ENCODE measurements at places on chromosomes 11 and 22.

DNA sequence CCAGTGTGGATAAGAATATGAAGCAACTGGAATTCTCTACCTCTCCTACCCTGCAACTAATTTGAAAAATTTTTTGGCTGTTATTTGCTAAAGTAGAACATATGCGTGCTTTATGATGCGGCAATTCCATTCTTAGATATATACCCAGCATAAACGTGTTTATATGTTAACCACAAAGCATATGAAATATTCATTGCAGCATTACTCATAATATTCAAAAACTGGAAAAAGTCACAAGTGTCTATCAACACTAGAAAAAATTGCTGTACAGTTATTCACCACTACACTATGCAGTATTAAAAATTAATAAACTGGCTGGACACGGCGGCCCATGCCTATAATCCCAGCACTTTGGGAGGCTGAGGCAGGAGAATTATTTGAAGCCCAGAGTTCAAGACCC lies 226.4 kb downstream of the LUZP2 start:
- H3K27me3 ChIP-seq = no peaks in the 10 kb centered on the region
- no peaks in the 10 kb centered on the region for H3K36me3 ChIP-seq
- no peaks in the 10 kb centered on the region for H3K4me1 ChIP-seq
- no peak for ATAC-seq

GRCh38 chr11:58334708-58335107 lies 24.2 kb downstream of the OR5B17 start:
- H3K27me3 ChIP-seq = no peaks in the 10 kb centered on the region
- no peak overlapping the region for H3K27ac ChIP-seq
- no peaks in the 10 kb centered on the region for H3K4me1 ChIP-seq
- no peak overlapping the region for H3K4me3 ChIP-seq
- H3K36me3 ChIP-seq = no peaks in the 10 kb centered on the region

- no peaks in the 10 kb centered on the region for H3K4me1 ChIP-seq
- H3K36me3 ChIP-seq = no peaks in the 10 kb centered on the region
- no peak overlapping the region for H3K4me3 ChIP-seq
- H3K27me3 ChIP-seq = peaks cover 87% of the 10 kb centered on the region
Measured at GRCh38 chr11:17735818-17736578, 1.4 kb downstream of the KCNC1 start.

GRCh38 chr11:34468209-34468841 lies 29.6 kb downstream of the CAT start:
- H3K4me3 ChIP-seq = no peak overlapping the region
- no peaks in the 10 kb centered on the region for H3K27me3 ChIP-seq
- H3K27ac ChIP-seq = no peak overlapping the region
- H3K36me3 ChIP-seq = peaks cover 25% of the 10 kb centered on the region
- no peak for ATAC-seq

GRCh38 chr11:119318240-119319135 lies 1.6 kb upstream of the MCAM start:
- peak overlapping the region; percentile 87 for H3K4me3 ChIP-seq
- no peaks in the 10 kb centered on the region for H3K27me3 ChIP-seq
- ATAC-seq = peak; percentile 40
- H3K36me3 ChIP-seq = peaks cover 15% of the 10 kb centered on the region
- peaks cover 12% of the 10 kb centered on the region for H3K4me1 ChIP-seq

DNA sequence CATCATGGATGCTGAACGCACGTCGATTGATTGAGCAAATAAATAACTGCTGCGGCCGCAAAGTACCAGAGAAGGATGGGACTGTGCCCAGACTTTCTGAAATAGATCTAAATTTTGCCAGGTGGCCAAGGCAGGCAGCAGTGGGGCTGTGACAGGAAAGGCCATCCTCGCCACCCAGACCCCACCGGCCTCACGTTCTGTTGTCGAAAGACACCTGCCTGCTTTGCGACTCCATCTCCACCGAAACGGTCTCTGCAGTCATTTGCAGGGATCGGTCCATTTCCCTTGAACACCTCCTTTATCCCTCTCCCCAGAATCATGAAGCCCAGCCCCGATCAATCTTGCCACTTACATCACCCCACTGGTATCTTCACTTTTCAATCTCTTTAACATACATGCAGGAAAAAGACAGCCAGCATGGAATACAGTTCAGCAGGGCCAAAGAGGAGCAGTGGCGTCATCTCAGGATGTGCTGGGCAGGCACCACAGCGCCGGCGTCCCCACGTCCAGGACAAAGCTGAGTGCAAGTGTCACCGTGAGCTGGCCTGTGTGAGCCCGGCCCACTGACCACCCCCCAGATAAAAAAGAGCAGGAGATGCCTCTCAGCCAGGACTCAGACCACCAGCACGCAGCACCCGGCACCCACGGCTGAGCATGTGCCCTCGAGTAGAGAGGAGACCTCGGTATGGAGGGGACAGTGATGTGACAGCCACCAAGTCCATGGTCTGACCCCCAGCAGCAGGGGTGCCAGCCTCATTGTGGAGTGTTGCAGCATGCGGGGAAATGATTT lies 610.3 kb downstream of the TBC1D22A start:
- no peak for ATAC-seq
- no peak overlapping the region for H3K4me3 ChIP-seq
- no peaks in the 10 kb centered on the region for H3K36me3 ChIP-seq
- H3K27me3 ChIP-seq = peaks cover 82% of the 10 kb centered on the region
- no peak overlapping the region for H3K27ac ChIP-seq
- no peaks in the 10 kb centered on the region for H3K4me1 ChIP-seq

- ATAC-seq = peak; percentile 80
- H3K4me1 ChIP-seq = no peaks in the 10 kb centered on the region
- no peaks in the 10 kb centered on the region for H3K36me3 ChIP-seq
- H3K27me3 ChIP-seq = peaks cover 17% of the 10 kb centered on the region
- no peak overlapping the region for H3K4me3 ChIP-seq
Measured at GRCh38 chr22:33049119-33049729, 9.0 kb downstream of the SYN3 start.

GRCh38 chr11:67564230-67564629 lies 19.4 kb upstream of the GSTP1 start:
- ATAC-seq = no peak
- no peak overlapping the region for H3K4me3 ChIP-seq
- H3K27ac ChIP-seq = no peak overlapping the region
- no peaks in the 10 kb centered on the region for H3K36me3 ChIP-seq
- H3K27me3 ChIP-seq = peaks cover 6% of the 10 kb centered on the region

- no peak for ATAC-seq
- no peak overlapping the region for H3K27ac ChIP-seq
- H3K4me3 ChIP-seq = no peak overlapping the region
- H3K4me1 ChIP-seq = no peaks in the 10 kb centered on the region
- H3K36me3 ChIP-seq = no peaks in the 10 kb centered on the region
- peaks cover 65% of the 10 kb centered on the region for H3K27me3 ChIP-seq
Measured at GRCh38 chr22:47618180-47619010, 855.9 kb downstream of the TBC1D22A start.

DNA sequence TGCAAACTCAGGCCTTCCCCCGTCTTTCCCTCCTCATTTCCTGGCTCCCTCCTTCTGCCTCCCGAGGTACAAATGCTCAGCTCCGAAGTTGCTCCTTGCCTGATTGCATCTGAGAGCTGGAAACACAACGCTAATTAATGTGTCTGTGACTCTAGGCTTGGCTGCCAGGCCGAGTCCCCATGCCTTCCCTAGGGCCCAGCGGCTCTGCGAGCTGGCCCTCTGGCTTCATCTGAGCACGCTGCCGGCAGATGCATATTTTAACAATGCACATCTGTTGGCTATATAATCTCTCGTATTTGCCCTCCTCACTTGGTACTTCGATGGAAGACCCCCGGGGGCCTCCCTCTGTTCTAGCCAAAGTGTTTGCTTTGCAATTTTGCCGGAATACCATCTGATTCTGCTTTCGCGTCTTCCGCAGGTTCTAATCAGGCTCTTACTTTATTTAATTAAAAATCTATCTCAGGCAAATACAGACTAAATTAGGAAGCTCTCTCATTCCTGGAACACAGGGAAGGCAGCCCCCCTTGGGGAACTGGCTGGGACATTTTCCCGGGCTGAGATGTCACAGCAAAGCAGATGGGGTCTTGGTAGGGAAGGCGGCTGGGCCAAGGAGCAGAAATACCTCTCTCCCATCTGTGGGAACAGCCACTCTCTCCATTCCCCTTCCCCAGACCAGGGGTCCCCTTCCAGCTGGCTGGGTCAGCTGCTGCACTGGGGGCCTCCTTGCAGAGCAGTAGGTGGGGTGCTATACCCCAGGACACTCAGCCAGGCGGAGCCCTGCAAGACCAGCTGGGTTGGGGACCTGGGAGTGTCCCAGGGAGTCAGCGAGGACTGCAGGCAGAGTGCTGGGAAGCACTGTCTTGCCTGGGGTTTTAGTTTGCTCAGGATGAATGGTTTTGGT lies 162.8 kb downstream of the ST3GAL4 start:
- no peak overlapping the region for H3K4me3 ChIP-seq
- no peaks in the 10 kb centered on the region for H3K4me1 ChIP-seq
- no peak for ATAC-seq

DNA sequence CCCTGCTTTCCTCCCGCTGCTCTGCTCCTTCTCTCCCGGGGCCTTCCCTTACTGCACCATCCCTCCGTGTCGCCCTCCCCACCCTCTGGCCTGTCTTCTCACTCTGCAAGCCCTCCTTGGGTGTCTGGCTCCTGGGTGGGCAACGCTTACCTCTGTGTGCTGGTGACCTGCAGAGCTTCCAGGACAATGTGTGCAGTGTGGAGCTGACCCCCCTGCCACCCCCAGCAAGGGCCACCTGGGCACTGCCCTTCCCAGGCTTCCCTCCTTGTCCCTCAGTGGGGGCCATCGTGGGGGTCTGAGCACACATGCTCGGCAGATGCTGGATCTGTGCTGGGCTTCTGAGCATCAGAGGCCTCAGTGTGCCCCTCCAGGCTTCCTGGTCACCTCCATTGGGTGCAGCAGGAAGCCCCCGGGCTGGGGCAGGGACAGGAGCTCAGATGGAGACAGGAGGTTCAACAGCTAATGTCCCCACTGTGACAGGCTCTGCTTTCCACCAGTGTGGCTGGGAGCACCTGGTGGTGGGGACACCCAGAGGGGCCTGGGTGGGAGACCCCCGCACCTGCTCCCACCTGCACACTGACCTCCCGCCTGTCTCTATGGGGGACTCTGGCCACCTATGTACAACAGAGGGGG lies 7.8 kb upstream of the BRSK2 start:
- no peak for ATAC-seq
- no peaks in the 10 kb centered on the region for H3K27me3 ChIP-seq
- H3K4me3 ChIP-seq = no peak overlapping the region
- peaks cover 3% of the 10 kb centered on the region for H3K4me1 ChIP-seq

GRCh38 chr22:17710023-17710422 lies 64.2 kb downstream of the BID start:
- peaks cover 10% of the 10 kb centered on the region for H3K4me1 ChIP-seq
- no peaks in the 10 kb centered on the region for H3K27me3 ChIP-seq
- no peak overlapping the region for H3K4me3 ChIP-seq
- no peaks in the 10 kb centered on the region for H3K36me3 ChIP-seq

GRCh38 chr22:37769056-37769455 lies 38.7 kb upstream of the GCAT start:
- H3K4me3 ChIP-seq = no peak overlapping the region
- ATAC-seq = no peak
- peaks cover 95% of the 10 kb centered on the region for H3K36me3 ChIP-seq
- H3K27ac ChIP-seq = no peak overlapping the region

DNA sequence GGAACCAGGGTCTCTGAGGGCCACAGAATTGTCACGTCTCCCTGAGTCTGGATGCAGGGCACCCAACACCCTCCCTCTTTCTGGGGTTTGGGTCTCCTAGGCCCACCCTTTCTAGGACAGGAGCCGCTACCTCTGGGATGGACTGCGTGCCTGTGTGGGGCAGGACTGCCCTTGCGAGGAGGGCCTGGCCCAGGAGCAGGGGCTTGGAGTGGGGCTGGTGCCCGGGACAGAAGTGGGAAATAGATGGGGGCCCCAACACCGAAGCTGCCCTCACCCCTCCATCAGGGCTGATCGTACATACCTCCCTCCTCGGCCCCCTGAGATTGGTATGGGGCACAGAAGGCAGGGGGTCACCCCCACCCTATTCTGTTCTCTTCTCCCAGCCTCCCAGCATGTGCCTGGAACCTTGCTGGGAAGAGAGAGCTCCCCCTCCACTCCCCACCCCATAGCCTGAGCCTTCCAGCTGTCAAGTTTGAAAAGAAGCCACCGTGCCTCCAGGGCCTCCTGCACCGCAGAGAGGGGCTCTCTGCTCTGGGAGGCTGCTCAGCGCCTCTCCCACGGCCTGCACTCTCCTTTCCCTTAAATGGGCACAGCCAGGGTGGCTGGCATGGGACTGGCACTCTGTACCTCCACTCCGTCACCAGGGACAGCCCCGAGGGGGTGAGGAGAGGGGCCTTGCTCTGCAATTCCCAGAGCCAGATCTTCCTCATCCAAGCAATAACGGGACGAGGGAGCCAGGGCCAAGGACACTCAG lies 1.8 kb downstream of the LRRC10B start:
- no peaks in the 10 kb centered on the region for H3K4me1 ChIP-seq
- peak overlapping the region; percentile 49 for H3K27ac ChIP-seq
- H3K4me3 ChIP-seq = no peak overlapping the region
- H3K36me3 ChIP-seq = no peaks in the 10 kb centered on the region
- H3K27me3 ChIP-seq = peaks cover 90% of the 10 kb centered on the region

GRCh38 chr11:12556155-12556554 lies 118.1 kb upstream of the TEAD1 start:
- H3K36me3 ChIP-seq = no peaks in the 10 kb centered on the region
- H3K27me3 ChIP-seq = no peaks in the 10 kb centered on the region
- peaks cover 43% of the 10 kb centered on the region for H3K4me1 ChIP-seq
- peak; percentile 46 for ATAC-seq

GRCh38 chr11:1969035-1969434 lies 21.9 kb downstream of the MRPL23 start:
- no peaks in the 10 kb centered on the region for H3K4me1 ChIP-seq
- no peaks in the 10 kb centered on the region for H3K27me3 ChIP-seq
- ATAC-seq = peak; percentile 37

GRCh38 chr11:70667767-70668166 lies 269.4 kb downstream of the CTTN start:
- H3K4me3 ChIP-seq = no peak overlapping the region
- peaks cover 4% of the 10 kb centered on the region for H3K4me1 ChIP-seq
- no peaks in the 10 kb centered on the region for H3K36me3 ChIP-seq
- H3K27me3 ChIP-seq = peaks cover 55% of the 10 kb centered on the region

DNA sequence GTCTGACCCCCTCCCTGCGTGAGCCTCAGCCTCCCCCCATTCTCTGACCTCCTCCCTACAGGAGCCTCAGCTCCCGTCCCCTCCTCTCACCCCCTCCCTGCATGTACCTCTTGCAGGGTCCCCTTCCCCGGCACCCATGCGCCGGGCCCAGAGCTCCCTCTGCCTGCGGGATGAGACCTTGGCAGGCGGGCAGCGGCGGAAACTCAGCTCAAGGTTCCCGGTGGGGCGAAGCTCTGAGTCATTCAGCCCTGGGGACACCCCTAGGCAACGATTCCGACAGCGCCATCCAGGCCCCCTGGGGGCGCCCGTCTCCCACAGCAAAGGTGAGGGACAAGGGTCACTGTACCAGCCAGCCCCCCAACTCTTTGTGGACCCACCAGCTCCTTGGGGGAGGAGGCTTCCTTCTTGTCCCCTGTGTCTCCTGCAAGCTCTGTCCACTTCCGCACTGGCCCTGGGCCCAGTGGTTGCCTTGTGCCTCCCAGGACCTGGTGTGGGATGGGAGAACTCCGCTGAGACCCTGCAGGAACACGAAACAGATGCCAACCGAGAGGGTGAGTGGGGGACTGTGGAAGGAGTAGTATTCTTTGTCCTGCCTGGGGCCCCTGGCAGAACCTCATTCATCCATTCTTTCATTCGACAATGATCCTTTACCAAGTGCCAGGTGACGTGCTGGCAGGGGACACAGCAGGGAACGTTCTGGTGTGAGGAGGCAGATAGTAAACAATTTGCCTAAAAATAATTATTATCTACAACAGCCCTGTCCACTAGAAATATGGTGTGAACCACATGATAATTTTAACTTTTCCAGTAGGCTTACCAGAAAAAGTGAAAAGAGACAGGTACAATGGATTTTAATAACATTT lies 3.7 kb upstream of the RPS6KA4 start:
- H3K27ac ChIP-seq = no peak overlapping the region
- ATAC-seq = peak; percentile 58
- H3K4me3 ChIP-seq = no peak overlapping the region
- H3K36me3 ChIP-seq = no peaks in the 10 kb centered on the region
- peaks cover 22% of the 10 kb centered on the region for H3K4me1 ChIP-seq
- no peaks in the 10 kb centered on the region for H3K27me3 ChIP-seq

Measured in gastroesophageal sphincter (tissue), 4 donors.